Dermis microvascular lymphatic vessel endothelial cell (primary cell): ENCODE measurements at places on chromosomes 12 and 14. TPM values are rescaled to one million over a fixed set of nuclear protein-coding genes. Genes with fewer than 3 reads are reported as not detected.

Gene AGAP2
- total RNA-seq: 0.26 and 0.51 TPM in 2 replicates

Gene ZFHX2
- total RNA-seq: 0.13 TPM in 2 replicates

DNA sequence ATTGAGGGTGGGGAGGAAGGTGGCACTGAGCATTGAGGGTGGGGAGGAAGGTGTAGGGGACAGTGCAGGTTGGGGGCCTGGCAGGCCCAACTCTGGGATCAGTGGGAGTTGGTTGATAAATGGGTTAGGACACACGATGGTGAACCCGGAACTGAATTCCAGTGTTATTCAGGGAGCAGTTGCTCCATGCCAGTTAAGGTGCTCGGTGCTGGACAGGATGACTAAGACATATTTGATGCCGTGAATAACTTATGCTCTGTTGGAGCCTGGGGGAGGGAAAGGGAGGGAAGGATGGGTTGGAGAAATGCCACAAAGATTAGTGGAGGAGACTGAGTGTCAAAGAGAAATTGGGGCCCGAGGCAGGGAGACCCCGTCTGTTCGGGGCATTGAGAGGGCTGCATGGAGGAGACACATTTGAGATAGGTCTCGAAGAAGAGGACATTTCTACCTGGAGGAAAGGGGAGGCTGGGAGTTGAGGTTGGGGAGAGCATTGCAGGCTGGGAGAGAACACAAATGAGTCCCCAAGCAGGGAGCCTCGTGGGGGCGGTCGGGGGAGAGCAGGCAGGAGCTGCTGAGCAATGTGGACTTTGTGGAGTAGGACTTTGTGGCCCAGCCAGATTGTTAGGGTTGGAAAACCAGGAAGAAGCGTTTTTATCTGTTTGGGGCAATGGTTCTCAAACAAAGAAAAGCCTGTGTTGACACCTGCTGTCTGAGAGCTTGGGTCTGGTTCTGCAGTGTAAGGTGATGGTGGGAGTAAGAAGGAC lies 65.3 kb downstream of the IQSEC3 start:
- no peak for DNase-seq

GRCh38 chr12:98446682-98447081 lies 68.7 kb upstream of the TMPO start:
- no peak for DNase-seq

DNA sequence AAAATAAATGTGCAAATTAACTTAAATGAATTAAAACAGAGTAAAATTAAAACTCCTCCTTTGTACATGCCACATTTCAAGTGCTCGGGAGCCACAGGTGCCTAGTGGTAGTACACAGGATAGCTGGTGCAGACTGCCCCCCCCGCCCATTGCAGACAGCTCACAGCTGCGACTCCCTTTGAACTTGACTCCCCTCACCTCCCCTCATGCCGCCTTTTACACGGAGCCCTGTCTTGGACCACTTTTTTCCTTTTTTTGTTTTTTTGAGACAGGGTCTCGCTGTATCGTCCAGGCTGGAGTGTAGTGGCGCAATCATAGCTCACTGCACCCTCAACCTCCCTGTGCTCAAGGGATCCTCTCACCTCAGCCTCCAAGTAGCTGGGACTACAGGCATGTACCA lies 11.5 kb downstream of the SETD1B start:
- no peak for DNase-seq

DNA sequence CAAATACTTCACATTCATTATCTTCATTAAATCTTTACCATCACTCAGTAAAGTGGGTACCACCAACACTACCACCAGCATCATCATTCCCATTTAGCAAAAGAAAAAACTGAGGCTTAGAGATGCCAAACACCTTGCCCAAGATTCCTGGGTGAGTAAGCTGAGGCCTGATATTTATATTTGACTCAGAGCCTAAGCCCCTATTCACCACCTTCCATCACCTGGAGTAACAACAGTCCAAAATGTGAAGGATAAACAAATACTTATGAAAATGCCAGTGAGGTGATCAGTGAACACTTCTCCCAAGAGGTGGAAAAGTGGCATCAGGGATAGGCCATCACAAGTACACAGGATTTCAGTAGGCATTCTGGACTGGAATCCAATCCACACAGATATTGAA lies 3.7 kb downstream of the SLC38A1 start:
- DNase-seq: no peak
